ENCODE measurements at places on chromosomes 3 and 15. TPM values are rescaled to one million over a fixed set of nuclear protein-coding genes. Genes with fewer than 3 reads are reported as not detected.

DNA sequence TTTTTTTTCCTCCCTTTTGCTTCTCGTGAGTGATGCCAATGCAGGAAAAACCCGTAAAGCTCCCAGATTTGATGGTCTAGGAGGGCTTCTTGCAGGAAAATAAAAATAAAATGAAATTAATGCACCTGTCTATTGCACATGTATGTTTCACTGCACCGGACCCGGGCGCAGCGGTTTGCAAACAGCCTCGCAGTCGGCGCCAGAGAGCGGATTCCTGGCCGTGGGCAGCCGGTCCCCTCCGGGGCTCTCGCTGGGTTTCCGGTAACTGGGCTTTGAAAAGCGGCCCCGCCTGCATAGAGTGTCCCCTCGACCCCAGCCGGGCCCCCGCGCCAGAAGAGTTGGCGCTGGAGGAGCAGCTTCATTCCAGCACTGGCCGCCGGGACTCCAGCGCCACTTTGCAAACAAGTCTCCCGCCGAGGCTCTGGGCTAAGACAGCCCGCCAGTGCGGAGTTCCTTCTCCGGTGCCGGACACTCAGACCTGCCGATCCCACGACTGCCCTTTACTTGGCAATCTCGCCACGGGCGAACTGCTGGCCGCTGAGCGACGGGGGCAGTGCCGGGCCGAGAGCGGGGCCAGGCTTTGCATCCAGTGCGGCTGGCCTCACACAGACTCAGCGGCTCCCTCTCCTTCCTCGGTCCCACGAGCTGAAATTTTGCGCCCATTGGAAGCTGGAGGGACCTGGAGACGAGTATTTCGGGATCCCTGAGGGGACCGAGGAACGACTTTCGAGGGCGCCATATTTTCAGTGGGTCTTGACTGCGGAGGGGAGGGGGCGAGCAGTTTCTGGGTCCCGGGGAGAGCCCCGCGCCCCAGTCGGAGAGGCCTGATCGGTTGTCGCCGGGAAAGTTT lies 225.9 kb upstream of the C2CD4B start:
- peaks cover 6% of the 10 kb centered on the region for H3K36me3 ChIP-seq
- H3K4me3 ChIP-seq: peak overlapping the region; percentile 70
- H3K27ac ChIP-seq: no peak overlapping the region
- H3K27me3 ChIP-seq: no peaks in the 10 kb centered on the region

DNA sequence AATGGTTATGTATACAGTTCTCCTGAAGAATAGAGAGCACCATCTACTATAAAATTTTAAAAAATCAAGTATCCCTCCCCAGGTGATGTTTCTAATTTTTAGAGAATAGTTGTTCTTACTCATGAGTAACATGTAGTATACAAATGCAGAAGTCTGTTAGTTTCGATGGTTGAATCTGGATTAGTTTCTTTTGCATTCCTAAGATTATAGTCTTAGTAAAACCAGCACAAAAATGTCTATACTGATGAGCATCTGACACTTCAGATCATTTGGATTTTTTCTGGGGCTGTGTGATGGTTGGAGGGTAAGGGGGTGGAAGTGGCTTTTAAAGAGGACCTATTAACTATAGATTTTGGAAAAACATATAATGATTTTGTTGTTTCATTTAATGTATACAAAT lies 167.3 kb upstream of the SGO1 start:
- DNase-seq: no peak
- no peaks in the 10 kb centered on the region for H3K4me1 ChIP-seq
- H3K4me3 ChIP-seq: no peak overlapping the region
- H3K36me3 ChIP-seq: no peaks in the 10 kb centered on the region
- H3K27ac ChIP-seq: no peak overlapping the region

DNA sequence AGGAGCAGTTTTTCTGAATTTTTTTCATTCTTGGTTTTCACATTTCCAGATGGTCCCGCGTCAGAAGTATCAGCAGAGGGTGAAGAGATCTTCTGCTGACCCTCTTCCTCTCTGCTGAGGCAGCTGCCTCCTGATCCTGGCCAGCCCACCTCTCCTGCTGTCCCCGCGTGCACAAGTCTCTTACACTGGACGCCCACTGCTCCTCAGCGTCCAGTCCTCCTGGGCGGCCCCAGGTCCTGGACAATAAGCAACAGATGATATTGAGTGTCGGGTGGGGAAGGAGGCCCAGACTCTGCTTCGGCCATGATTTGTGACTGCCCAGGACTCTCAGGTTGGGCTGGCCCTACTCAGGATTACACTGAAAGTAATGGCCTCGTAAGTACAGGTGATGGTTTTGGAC lies 50.1 kb downstream of the KLHL25 start:
- no peaks in the 10 kb centered on the region for H3K27me3 ChIP-seq
- H3K36me3 ChIP-seq: peaks cover 40% of the 10 kb centered on the region
- no peak overlapping the region for H3K27ac ChIP-seq

GRCh38 chr3:104887069-104887468 lies 479.6 kb upstream of the ALCAM start:
- no peak for DNase-seq
- no peak overlapping the region for H3K27ac ChIP-seq
- H3K4me3 ChIP-seq: no peak overlapping the region
- no peaks in the 10 kb centered on the region for H3K36me3 ChIP-seq
- no peaks in the 10 kb centered on the region for H3K4me1 ChIP-seq

GRCh38 chr3:13598926-13599886 lies 50.3 kb downstream of the FBLN2 start:
- no peaks in the 10 kb centered on the region for H3K36me3 ChIP-seq
- H3K27ac ChIP-seq: no peak overlapping the region
- no peaks in the 10 kb centered on the region for H3K4me1 ChIP-seq
- no peak overlapping the region for H3K4me3 ChIP-seq
- no peak for DNase-seq

GRCh38 chr3:142586803-142587406 lies 8.4 kb upstream of the ATR start:
- no peak overlapping the region for H3K4me3 ChIP-seq
- H3K36me3 ChIP-seq: no peaks in the 10 kb centered on the region
- no peak overlapping the region for H3K27ac ChIP-seq
- no peaks in the 10 kb centered on the region for H3K4me1 ChIP-seq

GRCh38 chr15:77104155-77104554 lies 33.2 kb upstream of the TSPAN3 start:
- no peaks in the 10 kb centered on the region for H3K27me3 ChIP-seq
- H3K4me1 ChIP-seq: no peaks in the 10 kb centered on the region
- no peaks in the 10 kb centered on the region for H3K36me3 ChIP-seq
- no peak overlapping the region for H3K4me3 ChIP-seq
- H3K27ac ChIP-seq: no peak overlapping the region
- no peak for DNase-seq

Gene CAMK1
- polyA plus RNA-seq: 0.85 TPM

DNA sequence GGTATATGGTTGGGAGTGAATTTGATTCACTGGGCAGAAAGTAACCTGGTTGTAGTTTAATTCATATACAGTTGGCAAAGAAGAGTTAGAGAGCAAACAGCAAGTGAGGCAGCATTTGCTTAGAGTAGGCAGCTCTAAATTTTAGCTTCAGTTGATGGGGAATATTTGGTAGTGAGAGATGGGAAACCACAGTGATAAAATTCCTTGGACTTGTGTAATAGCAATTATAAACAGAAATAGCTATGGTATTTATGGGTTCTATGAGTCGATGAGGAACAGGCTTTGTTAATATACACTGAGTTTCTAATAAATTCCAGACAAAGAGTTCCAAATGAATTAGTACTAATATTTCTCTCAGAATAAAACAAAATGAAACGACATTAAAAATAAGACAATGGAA lies 894.0 kb downstream of the ROBO2 start:
- no peaks in the 10 kb centered on the region for H3K36me3 ChIP-seq
- H3K27ac ChIP-seq: no peak overlapping the region
- no peaks in the 10 kb centered on the region for H3K4me1 ChIP-seq
- DNase-seq: no peak
- no peaks in the 10 kb centered on the region for H3K27me3 ChIP-seq
- no peak overlapping the region for H3K4me3 ChIP-seq

- no peaks in the 10 kb centered on the region for H3K36me3 ChIP-seq
- H3K27ac ChIP-seq: no peak overlapping the region
- no peaks in the 10 kb centered on the region for H3K27me3 ChIP-seq
- no peak overlapping the region for H3K4me3 ChIP-seq
- no peaks in the 10 kb centered on the region for H3K4me1 ChIP-seq
- DNase-seq: no peak
Observed at GRCh38 chr3:187706971-187707370, 4.6 kb upstream of the RTP2 start.

GRCh38 chr3:72682936-72683452 lies 165.3 kb downstream of the SHQ1 start:
- H3K36me3 ChIP-seq: no peaks in the 10 kb centered on the region
- no peak for DNase-seq
- no peaks in the 10 kb centered on the region for H3K4me1 ChIP-seq
- no peak overlapping the region for H3K4me3 ChIP-seq
- H3K27me3 ChIP-seq: no peaks in the 10 kb centered on the region

Gene MESP1
- polyA plus RNA-seq: 0.38 TPM

GRCh38 chr15:41017066-41017735 lies 63.9 kb downstream of the CHAC1 start:
- H3K27ac ChIP-seq: no peak overlapping the region
- H3K4me1 ChIP-seq: no peaks in the 10 kb centered on the region
- no peak overlapping the region for H3K4me3 ChIP-seq
- no peaks in the 10 kb centered on the region for H3K27me3 ChIP-seq
- no peak for DNase-seq
- H3K36me3 ChIP-seq: peaks cover 17% of the 10 kb centered on the region

Gene AGBL1
- not detected for polyA plus RNA-seq

DNA sequence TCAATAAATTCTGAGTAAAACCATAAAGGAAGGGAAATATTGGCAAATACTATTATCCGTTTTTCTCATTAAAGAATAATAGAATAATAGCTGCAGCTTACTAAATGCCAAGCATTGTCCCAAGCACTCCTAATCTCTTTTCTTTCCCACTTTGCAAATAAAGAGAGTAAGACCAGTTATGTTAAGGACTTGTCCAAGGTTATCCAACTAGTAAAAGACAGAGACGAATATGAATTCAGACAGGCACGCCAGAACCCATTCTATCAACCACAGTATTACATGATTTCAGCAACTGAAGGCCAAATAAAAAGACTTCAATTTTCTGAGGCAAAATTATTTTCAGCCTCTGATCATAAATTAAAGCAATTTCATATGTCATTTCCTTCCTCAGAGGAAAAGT lies 235.5 kb downstream of the STAG1 start:
- H3K27me3 ChIP-seq: no peaks in the 10 kb centered on the region
- no peak for DNase-seq
- no peak overlapping the region for H3K4me3 ChIP-seq
- H3K4me1 ChIP-seq: no peaks in the 10 kb centered on the region
- H3K27ac ChIP-seq: no peak overlapping the region
- no peaks in the 10 kb centered on the region for H3K36me3 ChIP-seq

DNA sequence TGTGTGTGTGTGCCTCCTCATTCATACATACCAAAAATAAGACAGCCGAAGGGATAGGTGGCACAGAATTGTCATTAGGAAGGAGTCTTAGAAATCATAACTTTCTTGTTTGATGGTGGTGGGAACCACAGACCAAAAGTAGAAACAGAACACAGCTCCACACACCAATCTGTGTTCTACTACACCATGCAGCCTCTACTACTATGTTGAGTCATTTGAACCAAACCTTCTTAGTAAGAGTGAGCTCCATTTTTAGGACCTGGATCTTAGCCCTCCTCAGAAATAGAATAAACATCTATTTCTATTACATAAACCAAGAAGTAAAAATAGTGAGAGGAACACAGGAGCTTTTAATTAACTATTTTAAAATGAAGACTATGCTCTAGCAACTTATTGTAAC lies 27.9 kb upstream of the PLCH1 start:
- H3K27me3 ChIP-seq: no peaks in the 10 kb centered on the region
- DNase-seq: no peak
- no peak overlapping the region for H3K4me3 ChIP-seq
- H3K36me3 ChIP-seq: no peaks in the 10 kb centered on the region

Data from naive thymus-derived CD4-positive, alpha-beta T cell (primary cell).